ENCODE measurements at places on chromosomes 3 and 15.
A peak's percentile ranks its signal among the peaks of the same experiment; 100 is the strongest.

DNA sequence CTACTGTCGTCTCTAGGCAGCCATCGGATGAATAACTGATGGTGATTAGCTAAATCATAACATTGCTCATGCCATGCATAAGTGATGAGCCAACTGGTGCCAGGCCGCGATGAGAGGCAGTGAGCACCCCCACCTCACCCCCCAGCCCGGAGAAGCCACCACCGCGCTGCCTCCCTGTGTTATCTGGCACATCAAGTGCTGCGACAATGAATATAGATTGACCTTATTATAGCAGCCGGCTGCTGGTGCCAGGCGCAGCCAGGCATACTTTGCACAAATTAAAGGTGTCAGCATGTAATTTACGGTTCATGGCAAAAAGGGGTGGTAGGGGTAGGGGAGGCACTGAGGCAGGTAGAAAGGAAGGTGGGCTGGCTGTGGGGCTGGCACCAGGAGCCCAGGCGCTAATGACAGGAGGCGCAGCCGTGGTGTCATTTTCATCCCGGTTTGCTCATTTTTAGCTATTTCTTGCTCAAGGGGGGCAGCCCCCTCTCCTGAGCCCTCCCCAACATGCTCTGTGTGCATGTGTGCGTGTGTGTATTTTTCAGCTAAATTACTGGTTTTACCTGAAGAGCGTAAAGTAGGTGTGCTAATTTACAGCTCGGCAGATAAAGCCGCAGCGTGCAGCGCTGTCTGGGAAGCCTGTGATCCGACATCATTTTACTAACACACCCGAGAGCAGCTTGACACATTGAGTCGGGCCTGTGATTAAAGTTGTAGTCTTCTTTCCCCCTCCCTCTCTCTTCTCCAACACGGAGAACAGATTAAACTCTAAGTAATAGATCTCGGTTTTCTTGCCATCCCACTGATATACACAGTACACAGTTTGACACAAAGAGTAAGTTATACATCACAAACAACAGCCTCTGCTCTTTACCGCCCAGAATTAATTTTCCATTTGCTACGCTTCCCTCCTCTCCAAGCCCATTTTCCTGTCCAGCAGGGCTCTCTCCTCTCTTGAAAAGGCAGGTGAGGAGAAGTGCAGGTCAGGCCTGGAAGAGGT is 212.3 kb downstream of the RPLP1 start:
- DNase-seq: no peak

DNA sequence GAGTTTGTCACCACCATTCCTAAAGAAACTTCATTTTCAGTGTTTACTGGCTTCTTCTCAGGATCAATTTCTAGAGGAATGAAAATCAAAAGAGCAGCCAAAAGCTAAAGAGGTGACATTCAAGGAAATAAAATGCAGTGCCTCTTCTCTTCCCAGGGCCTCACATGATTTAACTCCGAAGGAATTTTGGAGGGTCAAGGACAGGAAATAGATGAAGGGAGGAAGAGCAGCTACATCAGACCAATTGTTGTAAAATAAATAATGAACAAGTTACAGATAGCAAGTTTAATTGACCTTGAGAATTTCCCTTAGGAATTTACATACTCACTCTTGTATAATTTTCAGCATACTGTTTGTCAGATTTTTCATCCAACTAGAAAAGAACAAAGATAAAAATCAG is 78.1 kb downstream of the LRRFIP2 start:
- no peak for DNase-seq

GRCh38 chr15:63077952-63078351 is 35.4 kb downstream of the TPM1 start:
- DNase-seq: no peak

DNA sequence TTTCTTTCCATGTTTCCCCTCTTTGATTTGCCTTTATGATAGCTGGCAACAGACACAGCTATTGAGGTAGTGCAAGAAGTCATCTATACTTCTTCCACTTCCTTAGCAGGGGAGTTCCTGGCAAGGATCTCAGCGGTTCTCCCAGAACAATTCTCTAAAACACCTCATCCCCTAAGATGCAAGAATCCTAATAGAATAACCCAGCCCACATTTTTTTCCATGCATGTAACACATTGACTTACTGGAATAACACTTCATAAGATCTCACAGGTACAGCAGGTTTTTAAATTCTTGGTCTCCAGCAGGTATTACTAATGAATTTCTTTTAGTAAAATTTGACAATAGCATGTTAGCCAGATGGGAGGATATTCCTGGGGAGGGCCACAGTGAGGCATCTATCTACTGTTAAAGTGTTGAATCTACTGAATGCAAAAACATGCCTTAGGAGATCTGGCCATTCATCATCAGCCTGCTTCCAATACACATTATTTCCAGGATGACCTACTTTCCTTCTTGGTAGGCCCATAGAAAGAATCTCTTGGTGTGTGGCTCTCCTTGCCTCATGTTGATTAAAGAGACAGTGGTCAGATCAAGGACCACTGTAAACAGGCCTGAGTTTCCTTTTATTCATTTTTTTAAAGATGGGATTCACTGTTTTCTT is 78.5 kb downstream of the RAD18 start:
- DNase-seq: no peak

DNA sequence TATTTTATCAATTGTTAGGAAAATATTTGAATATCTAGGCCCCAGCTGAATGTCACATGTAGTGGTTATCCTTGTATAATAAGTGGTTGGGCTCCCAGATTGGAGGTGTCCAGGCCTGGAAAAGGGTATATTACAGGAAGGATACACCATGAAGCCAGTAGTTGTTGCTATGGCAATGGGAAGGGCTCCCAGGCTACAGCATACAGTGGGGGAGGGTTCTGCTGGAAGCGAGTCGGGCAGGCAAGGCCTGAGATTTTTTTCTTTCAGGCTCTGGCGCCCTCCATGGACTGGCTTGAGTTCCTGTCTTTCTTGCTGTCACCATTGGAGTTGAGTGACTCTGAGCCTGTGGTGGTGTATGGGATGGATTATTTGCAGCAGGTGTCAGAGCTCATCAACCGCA is 8.9 kb downstream of the ECE2 start:
- peak; percentile 39 for DNase-seq

DNA sequence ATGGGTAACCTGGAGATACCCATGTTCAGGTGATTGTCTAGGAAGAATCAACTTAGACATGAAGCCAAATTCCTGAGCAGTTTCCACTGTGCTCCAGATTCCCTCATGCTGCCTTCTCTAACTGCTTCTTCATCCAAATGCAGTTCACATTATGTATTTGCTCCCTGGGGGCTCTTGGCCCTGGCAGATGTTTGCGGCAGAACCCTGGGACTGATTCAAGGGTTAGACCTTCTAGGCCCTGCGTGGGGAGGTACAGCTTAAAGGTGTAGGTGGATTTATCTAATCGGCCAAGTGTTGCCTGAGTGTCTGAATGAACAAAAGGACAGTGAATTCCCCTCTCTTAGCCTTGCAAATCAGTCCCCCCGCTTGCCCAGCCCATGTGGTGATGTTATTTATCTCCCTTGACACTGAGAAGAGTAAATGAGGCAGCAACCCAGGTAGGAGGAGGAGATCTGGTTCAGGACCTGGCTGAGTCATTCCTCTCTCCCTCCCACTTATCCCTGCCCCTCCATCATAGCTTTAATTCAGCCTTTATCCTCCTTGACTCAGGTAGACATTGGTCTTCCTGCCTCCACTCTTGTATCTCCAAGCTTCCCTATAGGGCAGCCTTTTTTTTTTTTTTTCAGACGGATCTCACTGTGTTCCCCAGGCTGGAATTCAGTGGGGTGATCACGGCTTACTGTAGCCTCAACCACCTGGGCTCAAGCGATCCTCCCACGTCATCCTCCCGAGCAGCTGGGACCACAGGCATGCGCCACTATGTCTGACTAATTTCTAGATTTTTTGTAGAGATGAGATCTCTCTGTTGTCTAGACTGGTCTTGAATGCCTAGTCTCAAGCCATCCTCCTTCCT is 54.8 kb downstream of the MAGEF1 start:
- no peak for DNase-seq

DNA sequence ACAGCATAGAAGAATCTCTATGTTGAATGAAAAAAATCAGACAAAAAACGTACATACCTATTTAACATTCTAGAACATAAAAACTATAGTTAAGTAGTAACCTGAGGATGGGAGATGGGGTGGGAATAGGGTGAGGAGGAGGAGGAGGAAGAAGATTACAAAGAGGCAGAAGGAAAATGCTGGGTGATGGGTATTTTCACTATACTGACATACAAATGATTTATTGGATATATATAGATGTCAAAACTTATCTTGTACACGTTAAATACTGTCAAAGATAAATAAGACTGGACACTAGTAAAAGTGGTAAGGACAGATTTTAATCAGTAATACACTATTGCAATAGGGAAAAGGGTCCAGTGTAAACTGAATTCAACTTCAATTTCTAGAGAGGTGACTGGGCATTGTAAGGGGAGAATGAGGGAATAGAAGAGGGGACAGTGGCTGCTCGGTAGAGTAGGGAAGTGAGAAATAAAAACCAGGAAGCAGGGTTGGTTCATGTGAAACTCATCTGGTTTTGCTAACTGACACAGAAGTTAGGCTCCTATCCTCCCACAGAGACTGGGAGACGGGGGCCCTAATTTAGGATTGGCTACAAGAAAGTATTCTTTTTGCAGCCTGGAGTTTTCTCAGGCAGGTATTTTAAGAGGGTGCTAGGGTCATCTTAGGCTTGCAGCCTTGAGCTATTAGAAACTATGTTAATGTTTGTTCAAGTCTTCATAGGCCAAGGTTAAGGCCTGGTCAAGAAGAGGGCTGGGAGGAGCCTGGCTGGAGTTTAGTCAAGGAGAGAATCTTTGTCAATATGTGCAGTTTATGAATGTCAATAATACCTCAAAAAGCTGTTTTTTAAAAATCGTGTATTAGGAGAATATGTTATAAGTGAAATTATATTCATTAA is 15.0 kb upstream of the C15orf61 start:
- peak; percentile 75 for DNase-seq

DNA sequence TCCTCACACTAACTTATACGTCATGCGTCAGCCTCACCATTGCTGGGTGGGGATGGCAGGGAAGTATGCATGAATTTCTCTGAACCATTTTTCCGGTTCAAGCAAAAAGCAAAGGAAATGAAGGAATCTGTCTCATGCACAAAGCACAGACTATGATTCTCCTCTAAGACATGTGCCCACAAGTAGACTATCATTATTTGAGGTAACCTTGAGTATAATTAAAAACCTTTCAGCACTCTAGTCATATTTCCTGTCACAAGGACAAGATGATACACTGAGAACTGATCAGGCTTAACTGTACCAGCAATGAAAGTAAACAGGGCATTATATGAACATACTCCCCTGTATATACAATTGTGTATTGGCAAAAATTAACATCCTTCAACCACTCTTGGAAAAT is 56.7 kb upstream of the TSC22D2 start:
- no peak for DNase-seq

- DNase-seq: peak; percentile 53
These were observed 1.2 kb downstream of the SPINT1 start for GRCh38 chr15:40845036-40845435.

- no peak for DNase-seq
These were observed 8.7 kb upstream of the CPA3 start for GRCh38 chr3:148856384-148856783.

GRCh38 chr3:58751235-58751634 is 84.7 kb upstream of the FAM3D start:
- no peak for DNase-seq
